Stimulated activated CD4-positive, alpha-beta T cell treated with anti-CD3 and anti-CD28 coated beads, Interleukin-2, amount 100 ng/mL, for 48 hours (primary cell): ENCODE measurements at places on chromosomes 3 and 15.

GRCh38 chr3:159082519-159082918 is 280.7 kb downstream of the MFSD1 start:
- no peak for DNase-seq

GRCh38 chr3:45789235-45789812 is 7.0 kb downstream of the SLC6A20 start:
- DNase-seq, result no peak

DNA sequence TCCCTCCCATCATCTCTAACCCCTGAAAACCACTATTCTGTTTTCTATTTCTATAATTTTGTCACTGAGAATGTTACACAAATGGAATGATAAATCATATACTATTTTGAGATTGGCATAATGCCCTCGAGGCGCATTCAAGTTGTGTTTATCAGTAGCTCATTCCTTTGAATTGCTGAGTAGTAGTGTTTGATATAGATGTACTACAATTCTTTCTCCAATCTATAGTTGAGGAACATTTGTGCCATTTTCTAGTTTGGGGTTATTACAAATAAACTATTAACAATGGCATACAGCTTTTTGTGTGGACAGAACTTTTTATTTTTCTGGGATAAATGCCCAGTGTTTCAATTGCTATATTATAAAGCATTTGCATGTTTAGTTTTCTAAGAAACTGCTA is 86.0 kb downstream of the CCR1 start:
- no peak for DNase-seq

- no peak for DNase-seq
These were observed 53.9 kb upstream of the ATOSA start for GRCh38 chr15:52733088-52733487.

- DNase-seq, result no peak
These were observed 8.2 kb downstream of the CDC25A start for GRCh38 chr3:48180021-48180420.

DNA sequence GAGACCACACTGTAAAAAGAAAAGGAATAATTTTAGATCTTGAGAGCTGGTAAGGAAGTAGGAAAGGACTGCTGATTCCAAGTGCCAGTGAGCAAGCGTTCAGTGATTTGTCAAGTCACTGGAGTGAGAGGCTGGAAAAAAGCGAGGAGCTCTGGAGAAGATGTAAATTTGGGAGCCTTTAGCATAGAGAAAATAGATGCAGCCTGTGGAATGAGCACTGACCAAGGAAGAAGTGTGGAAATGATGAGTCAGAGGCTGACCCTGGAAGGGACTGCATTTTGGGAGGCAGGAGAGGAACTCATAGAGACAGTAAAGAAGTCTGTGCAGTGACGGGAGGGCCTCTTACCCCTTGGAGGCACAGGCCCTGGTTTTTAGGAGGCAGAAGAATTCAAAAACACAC is 17.1 kb upstream of the ABTB1 start:
- no peak for DNase-seq

GRCh38 chr3:188752850-188753249 is 418.9 kb upstream of the TPRG1 start:
- DNase-seq, result no peak

GRCh38 chr15:71296315-71296679 is 181.0 kb downstream of the THSD4 start:
- no peak for DNase-seq

DNA sequence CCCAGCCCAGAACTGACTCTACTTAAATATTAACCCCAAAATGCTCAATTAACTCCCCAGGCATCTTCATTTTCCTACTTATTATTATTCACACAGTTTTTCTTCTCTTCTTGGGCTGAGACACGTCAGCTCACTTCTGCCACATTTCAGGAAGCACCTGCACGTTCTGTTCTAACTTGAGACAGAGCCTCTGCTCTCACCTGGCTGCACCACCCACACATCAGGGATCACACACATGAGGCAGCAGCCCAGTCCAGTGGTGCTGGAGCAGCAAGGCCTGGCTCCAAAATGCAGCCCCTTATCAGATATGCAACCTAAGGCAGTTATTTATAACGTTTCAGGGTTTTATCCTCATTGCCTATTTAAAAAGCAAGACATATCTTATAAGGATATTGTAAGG is 127.5 kb downstream of the OSBPL10 start:
- no peak for DNase-seq

DNA sequence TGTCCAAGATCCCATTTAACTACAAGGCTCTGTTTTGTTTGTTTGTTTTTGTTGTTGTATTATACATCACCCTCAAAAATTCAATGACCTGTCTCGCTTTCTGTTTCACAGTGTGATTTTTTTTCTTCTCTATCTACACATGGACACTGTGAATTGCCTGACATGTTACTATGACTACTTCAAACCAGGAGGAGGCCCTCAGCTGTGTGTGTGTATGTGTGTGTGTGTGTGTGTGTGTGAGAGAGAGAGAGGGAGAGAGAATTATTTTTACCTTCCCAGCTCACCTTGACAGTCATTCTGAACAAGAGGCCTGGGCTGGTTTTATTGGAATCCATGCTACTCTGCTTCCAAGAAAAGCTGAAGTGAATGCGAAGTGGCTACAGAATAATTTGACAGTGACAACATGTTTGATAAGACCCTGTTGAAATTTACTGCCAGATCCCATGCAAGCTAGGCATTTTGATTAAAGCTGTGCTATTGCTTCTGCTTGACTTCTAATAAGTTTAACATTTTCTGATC is 841.4 kb downstream of the NSUN3 start:
- no peak for DNase-seq

GRCh38 chr15:45732662-45733061 is 97.8 kb downstream of the SQOR start:
- no peak for DNase-seq

DNA sequence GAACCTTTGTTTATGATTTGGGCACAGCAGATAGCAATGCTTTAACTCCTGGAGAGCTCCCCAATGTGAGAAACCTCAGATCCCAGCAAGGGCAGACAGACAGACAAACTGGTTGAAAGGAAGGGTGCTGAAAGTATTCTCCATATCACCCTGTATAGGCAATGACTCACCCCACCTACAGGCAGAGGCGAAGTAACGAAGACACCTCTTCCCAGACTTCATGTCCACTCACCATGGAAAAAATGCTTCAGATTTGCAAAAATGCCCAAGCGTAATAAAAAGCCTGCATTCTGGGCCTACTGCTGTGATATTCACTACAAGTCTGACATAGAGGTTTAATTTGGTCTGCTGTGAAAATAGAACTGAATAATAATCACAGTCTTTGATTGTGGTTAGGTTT is 50.5 kb downstream of the THBS1 start:
- DNase-seq, result no peak

GRCh38 chr15:42879443-42879842 is 41.1 kb downstream of the TTBK2 start:
- no peak for DNase-seq

DNA sequence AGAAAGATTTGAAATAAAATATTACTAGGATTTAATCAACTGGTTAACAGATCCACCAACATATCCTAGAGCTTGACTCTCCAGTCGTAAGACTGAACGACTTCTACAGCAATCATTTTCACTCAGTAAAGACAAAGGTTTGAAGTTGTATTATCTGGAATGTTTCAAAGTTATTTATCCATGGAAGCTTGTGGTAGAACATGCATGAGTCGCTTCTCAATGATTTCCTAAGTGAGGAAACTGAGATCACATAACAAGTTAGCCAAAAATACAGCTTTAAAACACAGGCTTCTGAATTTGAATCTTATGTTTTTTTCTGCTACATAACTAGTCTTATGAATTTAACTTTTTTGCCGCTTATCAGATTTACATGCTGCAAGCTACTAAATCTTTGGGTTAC is 241.8 kb downstream of the FOXP1 start:
- DNase-seq, result no peak

GRCh38 chr3:126553284-126554084 is 5.2 kb downstream of the C3orf22 start:
- no peak for DNase-seq

- DNase-seq, result no peak
These were observed 65.3 kb upstream of the PSMD6 start for GRCh38 chr3:64088408-64089205.

GRCh38 chr15:33636234-33636633 is 325.5 kb downstream of the RYR3 start:
- no peak for DNase-seq

GRCh38 chr3:162391301-162391700 is 894.7 kb downstream of the OTOL1 start:
- DNase-seq, result no peak

DNA sequence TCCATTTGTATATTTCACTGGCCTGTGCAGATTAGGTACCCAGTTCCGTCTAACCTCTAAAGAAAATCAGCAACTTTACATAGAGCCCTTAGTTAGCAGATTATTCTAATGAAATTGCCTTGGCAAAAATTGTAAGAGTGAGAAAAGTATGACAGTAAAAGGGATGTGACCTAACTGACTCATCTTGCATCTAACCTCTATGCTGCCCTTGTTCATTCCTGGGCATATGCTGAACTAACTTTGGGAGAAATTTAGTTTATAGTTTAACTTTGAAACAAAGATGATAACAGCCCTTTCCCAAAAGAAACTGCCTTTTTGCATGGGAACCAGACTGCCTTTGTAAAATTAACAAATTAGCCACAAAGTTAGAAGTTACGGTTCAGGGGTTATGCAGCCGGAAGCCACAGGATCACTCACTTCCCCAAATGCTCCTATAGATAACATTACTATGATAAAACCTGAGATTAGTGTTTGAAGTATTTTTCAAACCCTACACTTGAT is 839.8 kb upstream of the ALCAM start:
- DNase-seq, result no peak

DNA sequence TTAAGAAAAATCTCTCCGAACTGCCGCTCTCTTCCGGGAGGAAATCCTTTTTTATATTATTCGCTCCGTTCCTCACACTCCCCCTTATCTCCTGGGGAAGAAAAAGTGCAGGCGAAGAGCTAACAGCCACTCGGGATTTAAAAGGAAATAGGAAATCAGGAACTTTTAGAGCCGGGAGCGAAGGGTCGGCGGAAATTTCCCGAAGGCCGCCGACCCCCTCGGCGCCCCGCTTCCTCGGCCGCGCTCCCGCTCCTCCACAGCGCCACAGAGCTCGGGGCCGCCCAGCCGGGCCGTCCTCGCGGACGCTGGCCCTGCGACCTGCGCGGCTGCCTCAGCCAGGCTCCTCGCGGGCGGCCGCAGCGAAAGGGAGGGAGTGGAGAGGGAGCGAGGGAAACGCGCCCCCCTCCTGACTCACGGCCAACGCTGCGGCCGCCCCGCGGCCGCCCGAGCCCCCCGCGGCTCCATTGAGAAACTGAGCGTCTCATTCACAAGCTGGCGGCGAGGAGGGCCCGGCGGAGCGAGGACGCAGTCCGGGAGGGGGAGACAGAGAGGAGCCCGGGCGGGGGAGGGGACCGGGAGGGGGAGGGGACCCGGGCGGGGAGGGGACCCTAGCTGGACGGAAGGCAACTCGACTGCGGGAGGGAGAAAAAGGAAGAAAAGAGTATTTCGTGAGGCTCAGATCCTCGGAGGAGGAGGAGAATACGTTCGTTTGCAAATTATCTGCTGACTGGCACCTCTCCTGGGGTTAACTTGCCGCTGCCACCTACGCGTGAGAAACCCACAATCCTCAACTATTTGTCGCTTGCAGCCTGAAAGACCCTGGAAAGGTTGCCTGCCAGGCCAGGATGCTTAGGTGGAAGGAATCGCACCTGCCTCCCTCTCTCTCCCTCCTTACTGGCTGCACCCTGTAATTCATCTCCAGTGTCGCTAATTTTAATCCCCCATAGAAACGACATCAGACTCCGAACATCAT is at the start of gene PTPN9:
Gene PTPN9 (minus strand): TSS at position 368 of the 973 bp plus-strand sequence. CDS start 539 bp downstream, outside the sequence.
- DNase-seq, result peak; percentile 66

DNA sequence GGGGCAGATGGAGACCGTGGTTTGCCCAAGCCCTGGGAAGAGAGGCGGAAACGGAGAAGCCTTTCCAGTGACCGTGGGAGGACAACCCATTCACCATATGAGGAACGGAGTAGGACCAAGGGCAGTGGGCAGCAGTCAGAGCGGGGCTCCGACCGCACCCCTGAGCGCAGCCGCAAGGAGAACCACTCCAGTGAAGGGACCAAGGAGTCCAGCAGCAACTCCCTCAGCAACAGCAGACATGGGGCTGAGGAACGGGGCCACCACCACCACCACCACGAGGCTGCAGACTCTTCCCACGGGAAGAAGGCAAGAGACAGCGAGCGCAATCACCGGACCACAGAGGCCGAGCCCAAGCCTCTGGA is 2.0 kb downstream of the RBM15B start:
- DNase-seq, result no peak

- DNase-seq, result no peak
These were observed 1109.6 kb upstream of the CADM2 start for GRCh38 chr3:83849106-83849730.

DNA sequence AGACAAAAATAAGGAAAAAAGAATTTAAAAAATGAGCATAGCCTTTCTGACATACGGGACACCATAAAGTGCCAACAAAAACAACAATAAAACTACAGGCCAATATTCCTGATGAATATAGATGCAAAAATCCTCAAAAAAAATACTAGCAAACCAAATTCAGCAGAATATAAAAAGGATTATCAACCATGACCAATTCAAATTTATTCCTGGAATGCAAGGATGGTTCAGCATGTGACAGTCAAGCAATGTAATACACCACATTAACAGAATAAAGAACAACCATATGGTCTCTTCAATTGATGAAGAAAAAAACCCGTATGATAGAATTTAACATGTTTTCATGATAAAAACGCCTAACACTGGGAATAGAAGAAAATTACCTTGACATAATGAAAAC is 341.7 kb downstream of the PYDC2 start:
- DNase-seq, result no peak

DNA sequence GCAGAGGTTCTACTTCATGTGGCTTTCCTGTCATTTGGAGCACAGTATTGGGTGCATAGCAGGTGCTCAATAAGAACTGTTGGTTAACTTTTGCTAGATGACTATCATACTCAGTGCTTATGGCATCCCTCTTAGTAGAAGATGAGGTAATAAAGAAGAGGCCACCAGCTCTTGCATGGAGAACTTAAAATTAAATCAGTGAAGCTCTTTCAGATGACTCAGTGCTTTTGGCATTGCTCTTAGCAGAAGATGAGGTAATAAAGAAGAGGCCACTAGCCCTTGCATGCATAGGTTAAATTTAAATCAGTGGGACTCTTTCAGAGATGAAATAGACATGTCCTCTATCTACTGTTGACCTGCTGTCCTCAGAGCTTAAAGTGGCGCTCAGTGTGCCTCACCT is 109.4 kb upstream of the FGF7 start:
- no peak for DNase-seq

- DNase-seq, result no peak
These were observed 218.3 kb upstream of the CFAP20DC start for GRCh38 chr3:59268170-59268569.

DNA sequence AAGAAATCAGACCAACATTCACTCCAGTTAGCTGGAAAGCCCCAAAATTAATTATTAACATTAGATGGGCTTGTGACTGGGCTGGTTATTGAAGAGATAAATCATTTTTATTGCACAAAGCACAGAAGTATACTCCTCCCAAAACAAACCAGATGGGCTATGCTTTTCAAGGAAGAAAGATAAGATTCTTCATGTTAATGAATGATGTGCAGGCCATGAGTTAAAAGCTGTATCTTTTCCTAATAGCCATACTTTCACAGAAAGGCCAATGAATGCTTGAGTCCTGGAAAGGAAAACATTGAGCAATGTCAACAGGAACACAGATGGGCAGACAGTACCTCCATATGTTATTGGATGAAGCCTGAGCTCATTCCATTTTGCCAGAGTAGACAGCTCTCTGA is 55.4 kb downstream of the OCA2 start:
- DNase-seq, result no peak
